ENCODE measurements at places on chromosomes 2 and 18.

DNA sequence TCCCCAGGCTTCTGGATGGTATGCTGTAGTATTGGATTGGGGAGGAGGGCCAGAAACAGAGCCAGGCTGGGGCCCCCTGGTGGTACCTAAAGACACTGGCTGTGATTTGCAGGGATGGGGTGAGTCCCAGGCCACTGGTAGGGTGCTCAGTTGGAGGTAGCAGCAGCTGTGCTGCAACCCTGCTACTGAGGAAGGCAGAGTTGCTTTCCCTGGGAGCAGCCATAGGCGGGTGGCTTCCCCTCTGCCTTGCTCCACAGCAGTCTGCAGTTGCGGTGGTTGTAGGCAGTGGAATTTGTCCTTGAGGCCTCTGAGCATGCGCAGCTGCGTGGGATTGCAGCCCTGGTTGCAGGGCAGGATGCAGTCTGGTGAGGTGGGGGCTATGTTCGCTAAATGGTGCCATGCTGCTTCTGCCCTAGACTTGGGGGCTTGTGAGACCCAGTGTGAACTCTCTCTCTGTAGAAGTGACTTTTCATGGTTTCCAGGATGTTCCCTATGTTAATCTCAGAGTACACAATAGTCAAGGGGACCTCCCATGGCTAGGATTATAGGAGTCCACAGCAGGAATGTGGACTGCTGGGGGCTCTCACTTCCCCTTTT lies 443.5 kb downstream of the XIRP2 start:
- DNase-seq, result no peak

- DNase-seq, result peak; percentile 16
These were observed at the start of gene GALNT3 for GRCh38 chr2:165793779-165794535. GALNT3 (minus strand) TSS chr2:165794247; CDS start chr2:165770700, 23,547 bp downstream.

DNA sequence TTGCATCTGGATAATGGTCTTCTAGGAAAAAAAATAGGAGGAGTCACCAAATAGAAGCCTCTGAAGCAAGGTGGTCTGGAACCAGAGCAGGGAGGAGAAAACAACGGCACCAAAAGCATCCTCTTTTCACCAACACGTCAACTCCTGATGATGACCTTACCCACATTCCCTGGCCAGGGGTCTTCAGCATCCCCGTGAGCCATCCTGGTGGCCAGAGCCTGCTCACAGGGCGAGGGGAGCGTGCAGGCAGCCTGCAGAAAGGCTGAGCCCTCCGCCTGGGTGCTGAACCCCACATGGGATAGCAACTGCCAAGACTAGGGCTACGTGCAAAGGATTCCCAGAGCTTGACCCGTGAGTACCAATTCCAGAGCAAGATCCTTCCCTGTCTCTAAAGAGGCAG lies 191.0 kb downstream of the NDUFA10 start:
- no peak for DNase-seq

DNA sequence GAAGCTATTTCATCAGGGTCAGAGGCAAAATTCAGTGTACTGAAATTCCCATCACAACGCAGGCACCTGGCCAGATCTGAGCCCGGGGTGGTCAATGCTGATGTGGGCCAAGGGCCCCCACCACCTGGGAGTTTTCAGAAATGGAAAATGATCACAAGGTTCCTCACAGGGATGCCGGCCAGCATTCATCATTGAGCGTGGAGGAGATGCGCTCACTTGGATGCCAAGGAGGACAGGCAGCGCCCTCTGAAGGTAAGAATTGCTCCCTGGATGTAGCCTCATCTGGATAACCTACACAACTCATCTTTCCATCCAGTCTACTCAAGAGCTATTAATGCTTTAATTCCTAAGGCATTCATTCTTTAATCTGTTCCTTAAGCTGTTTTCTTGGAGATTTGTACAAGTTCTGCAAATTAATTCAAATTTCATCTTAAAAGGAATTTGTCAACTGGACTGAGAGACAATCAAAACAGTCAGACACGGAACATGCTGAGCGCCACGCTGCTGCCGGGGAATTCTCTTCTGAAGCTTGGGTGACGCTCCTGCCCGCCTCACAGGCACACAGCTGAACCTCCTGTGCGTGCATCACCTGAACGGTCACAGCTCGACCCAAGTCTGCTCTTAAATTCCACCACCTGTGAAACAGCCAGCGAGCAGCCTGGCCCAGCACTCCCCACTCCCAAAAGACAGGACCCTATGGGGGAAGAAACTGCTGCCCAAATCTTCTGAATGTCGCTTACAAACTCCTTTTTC lies 206.7 kb downstream of the HDAC4 start:
- DNase-seq, result no peak

GRCh38 chr2:7830616-7831015 lies 851.2 kb upstream of the ID2 start:
- no peak for DNase-seq

Data from T-helper 9 cell (primary cell).